NCI-H748 treated with DMSO at 0.1 percent for 48 hours (cell line): ENCODE measurements at places on chromosomes 6 and 20.

GRCh38 chr6:35214869-35215664 is 1.3 kb downstream of the SCUBE3 start:
- no peak for DNase-seq

DNA sequence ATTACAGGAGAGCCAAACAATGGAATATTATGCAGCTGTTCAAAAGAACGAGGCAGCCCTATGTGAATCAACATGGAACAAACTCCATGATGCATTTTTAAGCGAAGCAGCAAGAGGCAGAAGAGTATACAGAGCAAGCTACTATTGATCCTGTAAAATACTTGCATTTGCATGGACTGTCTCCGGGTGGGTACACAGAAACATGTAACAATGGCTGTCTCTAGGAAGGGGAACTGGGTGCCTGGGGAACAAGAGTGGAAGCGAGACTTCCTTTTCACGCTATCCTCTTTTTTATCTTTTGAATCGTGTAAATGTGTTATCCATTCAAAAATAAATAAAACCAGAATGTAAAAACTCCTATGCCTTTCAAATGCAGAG is 93.3 kb upstream of the SIRPA start:
- DNase-seq = no peak

- no peak for DNase-seq
Observed at GRCh38 chr20:15320941-15321340, 983.5 kb upstream of the FLRT3 start.

DNA sequence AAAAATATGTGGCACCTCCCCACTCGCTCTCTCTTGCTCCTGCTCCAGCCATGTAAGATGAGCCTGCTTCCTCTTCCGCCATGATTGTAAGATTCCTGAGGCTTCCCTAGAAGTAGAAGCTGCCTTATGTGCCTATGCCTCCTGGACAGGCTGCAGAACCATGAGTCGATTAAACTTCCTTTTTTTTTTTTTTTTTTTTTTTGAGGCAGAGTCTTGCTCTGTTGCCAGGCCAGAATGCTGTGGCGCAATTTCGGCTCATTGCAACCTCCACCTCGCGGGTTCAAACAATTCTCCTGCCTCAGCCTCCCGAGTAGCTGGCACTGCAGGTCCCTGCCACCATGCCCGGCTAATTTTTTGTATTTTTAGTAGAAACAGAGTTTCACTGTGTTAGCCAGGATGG is 112.5 kb downstream of the FAM217A start:
- no peak for DNase-seq

GRCh38 chr6:85236636-85237035 is 213.2 kb upstream of the NT5E start:
- no peak for DNase-seq

- no peak for DNase-seq
Observed at GRCh38 chr6:1250489-1251197, 61.3 kb upstream of the FOXQ1 start.

DNA sequence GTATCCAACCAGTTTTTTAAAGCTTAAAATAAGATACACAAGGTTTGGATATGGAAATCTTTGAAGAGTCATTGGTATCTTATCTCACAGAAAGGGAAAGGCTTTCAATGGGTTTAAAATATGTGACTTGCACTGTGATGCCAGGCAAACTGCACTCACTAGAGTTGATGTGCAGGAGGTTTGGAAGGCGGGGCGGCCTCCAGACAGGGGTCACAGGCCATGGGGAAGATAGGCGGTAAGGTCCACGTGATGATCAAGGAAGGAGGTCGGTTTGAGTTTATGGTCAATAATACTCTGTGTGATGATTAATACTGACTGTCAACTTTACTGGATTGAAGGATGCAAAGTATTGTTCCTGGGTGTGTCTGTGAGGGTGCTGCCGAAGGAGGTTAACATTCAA is 9.5 kb upstream of the RAMACL start:
- DNase-seq = no peak

GRCh38 chr6:137157601-137158000 is 15.8 kb downstream of the IL22RA2 start:
- no peak for DNase-seq

- DNase-seq = no peak
Observed at GRCh38 chr6:112773187-112773586, 426.1 kb downstream of the RFPL4B start.

DNA sequence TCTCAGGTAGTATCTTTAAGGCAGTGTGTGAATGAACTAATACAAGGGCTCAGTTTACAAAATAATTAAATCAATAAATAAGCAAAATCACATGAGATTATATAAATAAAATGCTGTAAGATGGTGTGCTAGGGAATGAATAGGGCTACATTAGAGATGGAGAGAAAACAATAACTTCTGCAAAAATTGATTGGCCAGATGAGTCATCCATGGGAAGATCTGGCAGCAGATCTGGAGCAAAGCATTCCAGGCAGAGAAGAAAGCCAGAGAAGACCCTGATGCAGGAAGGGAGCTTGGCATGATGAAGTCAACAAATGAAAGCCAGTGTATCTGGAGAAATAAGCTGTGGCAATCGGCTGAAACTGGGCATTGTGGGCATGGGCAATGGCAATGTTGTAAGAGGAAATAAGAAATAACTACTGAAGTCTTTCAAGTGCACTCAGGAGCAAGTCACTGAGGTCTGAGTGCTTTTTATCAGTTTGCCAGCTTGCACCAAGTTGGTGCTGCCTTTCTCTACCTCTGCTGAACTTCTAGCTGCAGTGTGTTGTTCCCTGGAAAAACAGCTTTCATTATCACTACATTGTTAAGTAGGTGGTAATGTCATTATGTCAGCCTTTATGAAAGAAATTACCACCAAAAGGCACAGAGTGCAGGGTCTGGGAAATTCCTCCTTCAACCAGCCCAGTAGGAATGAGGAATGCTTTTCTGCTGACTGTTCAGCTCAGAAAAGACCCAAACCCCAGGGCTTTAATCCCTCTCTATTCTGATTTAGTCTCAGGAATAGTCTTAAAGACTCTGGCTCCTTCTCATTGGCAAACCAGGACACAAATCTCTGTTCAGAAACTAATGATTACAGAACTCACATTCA is 231.6 kb downstream of the HTR1B start:
- no peak for DNase-seq

DNA sequence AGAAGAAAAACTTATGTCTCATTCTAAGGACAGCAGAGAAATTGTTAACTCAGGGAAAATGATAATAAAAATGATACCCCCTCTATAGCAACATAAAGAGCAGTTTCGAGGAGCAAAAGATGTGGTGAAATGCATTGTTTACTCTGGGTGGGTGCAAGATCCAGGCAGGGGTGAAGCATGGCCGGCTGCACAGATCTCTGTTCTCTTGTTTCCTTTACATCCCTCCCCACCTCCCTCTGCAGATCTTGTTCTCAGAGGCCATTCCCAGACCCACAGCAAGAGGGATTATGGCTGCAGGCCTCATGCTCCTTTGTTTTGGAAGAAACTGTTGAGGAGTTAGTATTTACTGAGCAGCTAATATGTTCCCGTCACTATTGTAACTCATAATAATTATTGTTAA is 1.8 kb downstream of the BTN3A1 start:
- no peak for DNase-seq

- DNase-seq = no peak
Observed at GRCh38 chr6:67952121-67952520, 683.0 kb upstream of the ADGRB3 start.

GRCh38 chr20:46678516-46678915 is 10.7 kb downstream of the TP53RK start:
- no peak for DNase-seq

DNA sequence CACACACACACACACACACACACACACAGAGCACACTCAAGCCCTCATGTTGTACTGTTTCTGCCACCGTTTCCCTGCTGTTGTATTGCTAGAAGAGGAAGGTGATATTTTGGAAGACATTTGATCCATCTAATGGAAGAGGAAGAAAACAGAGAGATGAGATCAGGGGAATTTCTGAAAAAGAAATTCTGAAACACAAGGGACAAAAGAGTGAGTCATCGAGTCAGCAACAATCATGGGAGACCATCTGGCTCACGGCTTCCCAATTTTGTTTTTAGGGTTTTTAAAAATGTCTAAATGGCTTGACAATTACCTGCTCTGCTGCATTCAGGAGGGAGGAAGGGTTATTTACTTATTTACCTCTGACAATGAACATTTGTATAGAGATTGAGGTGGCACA is 22.0 kb downstream of the SOX4 start:
- peak; percentile 32 for DNase-seq

- DNase-seq = no peak
Observed at GRCh38 chr6:14222956-14223355, 105.4 kb downstream of the CD83 start.

DNA sequence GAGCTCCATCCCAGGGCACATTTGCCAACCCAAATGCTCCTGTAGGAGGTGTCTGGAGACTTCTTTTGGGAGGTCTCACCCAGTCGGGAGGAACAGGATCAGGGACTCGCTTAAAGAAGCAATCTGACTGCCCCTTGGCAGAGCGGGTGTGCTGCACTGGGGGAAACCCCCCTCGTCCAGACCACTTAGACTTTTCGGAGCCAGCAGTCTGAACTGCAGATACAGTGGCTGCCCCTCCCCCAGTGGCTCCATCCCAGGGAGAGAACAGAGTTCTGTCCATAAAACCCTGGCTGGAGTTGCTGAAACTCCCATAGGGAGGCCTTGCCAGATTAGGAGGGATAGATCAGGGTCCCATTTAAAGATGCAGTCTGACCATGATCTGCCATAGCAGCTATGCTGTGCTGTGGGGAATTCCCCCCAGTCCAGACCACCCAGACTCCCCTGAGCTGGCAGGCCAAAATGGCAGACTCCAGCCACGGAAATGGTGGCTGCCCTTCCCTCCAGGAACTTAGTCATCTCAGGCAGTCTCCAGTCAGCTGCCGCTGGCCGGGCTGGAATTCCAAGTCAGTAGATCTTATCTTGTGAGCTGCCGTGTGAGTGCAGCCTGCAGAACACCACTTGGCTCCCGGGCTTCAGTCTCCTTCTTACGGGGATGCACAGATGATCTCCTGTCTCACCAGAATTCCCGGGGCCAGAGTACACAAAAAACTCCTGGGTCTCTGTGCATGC is 278.1 kb upstream of the SASH1 start:
- no peak for DNase-seq

GRCh38 chr20:10922941-10923340 is 249.1 kb upstream of the JAG1 start:
- DNase-seq = no peak

- no peak for DNase-seq
Observed at GRCh38 chr20:63519668-63520503, 679 bp upstream of the PPDPF start.

DNA sequence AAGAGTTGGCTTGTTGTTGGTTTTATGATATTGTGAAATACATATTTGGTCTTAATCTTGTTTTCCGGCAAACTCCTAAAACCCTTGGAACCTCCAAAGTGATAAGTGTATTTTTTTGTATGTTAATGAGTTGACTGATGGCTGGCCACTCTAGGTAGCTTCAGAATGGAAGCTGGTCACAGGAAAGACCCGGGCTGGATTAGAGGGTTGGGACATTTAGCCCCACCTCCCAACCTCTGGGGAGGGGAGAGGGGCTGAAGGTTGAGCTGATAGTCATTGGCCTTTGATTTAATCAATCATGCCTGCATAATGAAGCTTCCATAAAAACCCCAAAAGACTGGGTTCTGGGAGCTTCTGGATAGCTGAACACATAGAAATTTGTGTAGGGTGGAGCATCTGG is 42.7 kb downstream of the SASH1 start:
- DNase-seq = no peak

DNA sequence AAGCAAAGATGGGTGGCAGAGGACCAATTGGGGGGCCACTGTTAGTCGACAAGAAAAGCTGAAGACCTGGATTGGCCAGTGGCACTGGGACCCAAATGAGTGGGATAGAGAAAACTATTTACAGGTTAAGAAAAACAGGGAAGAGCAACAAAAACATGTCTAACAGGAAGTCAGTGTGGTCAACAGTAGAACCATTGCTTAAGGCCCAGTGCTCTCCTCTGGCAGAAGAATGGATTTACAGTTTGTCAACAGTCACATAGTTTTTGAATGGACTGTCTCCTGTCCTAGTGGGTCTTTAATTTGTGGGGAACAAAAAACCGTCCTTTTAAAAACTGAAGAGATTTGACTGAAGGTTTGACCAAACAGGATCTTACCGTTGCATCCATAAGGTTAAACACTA is 12.1 kb upstream of the WTAP start:
- DNase-seq = no peak

DNA sequence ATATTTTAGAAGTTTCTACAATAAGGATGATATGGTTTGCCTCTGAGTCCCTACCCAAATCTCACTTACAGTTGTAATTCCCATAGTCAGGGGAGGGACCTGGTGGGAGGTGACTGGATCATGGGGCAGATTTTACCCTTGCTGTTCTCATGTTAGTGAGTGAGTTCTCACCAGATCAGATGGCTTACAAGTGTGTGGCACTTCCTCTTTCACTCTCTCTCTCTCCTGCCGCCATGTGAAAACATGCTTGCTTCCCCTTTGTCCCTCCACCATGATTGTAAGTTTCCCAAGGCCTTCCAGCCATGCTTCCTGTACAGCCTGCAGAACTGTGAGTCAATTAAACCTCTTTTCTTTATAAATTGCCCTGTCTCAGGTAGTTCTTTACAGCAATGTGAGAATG is 527.5 kb upstream of the ID4 start:
- DNase-seq = no peak

- DNase-seq = no peak
Observed at GRCh38 chr6:170553534-170554012, 466 bp upstream of the PSMB1 start.

GRCh38 chr6:110338820-110339470 is 19.2 kb downstream of the METTL24 start:
- no peak for DNase-seq

- no peak for DNase-seq
Observed at GRCh38 chr6:54971825-54972224, 125.3 kb downstream of the FAM83B start.

GRCh38 chr6:162165479-162165878 is 562.1 kb downstream of the PRKN start:
- DNase-seq = no peak

GRCh38 chr6:41189967-41190366 is 11.0 kb downstream of the TREML2 start:
- no peak for DNase-seq

DNA sequence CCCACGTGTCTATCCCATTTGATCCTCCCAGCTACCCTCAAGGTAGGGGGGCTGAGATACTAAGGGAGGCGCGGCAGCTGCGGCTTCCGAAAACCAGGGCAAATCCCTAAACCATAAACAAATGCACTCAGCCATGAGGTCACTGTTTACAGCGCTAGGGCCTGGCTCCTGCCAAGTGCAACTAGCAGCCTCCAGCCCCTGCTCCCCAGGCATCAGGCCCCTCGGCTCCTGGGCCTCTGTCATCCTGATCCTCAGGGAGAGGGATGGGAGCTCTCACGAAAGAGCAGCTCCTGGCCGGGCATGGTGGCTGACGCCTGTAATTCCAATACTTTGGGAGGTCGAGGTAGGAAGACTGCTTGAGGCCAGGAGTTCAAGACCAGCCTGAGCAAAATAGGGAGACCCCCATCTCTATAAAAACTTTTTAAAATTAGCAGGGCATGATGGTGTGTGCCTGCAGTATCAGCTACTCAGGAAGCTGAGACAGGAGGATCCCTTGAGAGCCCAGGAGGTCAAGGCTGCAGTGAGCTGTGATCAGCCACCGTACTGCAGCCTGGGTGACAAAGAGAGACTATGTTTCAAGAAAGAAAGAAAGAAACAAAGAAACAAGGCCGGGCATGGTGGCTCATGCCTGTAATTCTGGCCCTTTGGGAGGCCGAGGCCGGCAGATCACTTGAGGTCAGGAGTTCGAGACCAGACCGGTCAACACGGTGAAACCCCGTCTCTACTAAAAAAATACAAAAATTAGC is 42.5 kb upstream of the TLDC2 start:
- no peak for DNase-seq

GRCh38 chr6:167906899-167907298 is 80.2 kb downstream of the AFDN start:
- no peak for DNase-seq
